ENCODE measurements at places on chromosomes 1 and 21.

GRCh38 chr1:165597883-165598675 is 33.0 kb upstream of the MGST3 start:
- DNase-seq = peak; percentile 96

GRCh38 chr1:1273512-1274298 is at the start of gene UBE2J2:
Gene UBE2J2, minus strand, starts transcription at chr1:1273854. Its CDS starts 5,862 bp downstream, at chr1:1267992.
- peak; percentile 67 for DNase-seq

- DNase-seq = no peak
Observed at GRCh38 chr1:150528196-150528595, 12.6 kb downstream of the FALEC start.

GRCh38 chr1:240235521-240236288 is 144.0 kb downstream of the FMN2 start:
- no peak for DNase-seq

- no peak for DNase-seq
Observed at GRCh38 chr1:9062021-9062471, 7.4 kb downstream of the SLC2A5 start.

DNA sequence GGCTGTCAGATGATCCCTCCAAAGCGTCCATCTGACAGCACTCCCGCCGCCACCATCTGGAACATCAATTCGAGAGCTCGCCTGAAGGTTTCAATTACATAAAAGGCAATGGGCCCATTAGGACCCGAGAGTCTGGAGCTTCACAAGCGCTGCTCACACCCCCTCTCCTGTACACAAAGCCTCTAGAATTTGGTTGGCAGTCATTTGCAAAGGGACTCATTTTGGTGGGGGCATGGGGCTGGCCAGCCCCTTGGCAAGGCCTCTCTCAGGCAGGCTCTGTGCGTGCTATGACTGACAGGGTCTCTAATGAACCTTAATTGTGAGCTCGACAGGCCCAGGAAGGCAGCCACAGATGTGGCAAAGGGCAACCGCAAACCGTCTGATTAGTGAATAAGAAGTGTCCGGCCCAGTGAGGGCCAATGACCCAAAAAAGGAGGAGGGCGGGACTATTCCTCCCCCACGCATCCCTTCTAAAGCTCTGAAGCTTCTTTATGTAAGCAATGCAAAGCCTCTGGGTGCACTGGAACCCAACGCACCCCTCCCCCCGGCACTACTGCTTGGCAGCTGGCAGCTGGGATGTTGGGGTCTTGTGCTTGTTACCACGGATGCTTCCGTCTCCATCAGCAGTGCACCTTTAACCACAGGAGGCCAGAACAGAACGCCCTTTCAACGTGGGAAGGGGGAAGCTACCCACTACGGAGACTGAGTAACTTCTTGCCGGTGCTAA is 79.4 kb downstream of the CAPZB start:
- no peak for DNase-seq

GRCh38 chr21:39020751-39021477 is 162.3 kb downstream of the PSMG1 start:
- DNase-seq = no peak

- DNase-seq = no peak
Observed at GRCh38 chr1:155691992-155692528, 3.2 kb downstream of the DAP3 start.

- no peak for DNase-seq
Observed at GRCh38 chr1:61012341-61012761, 70.0 kb upstream of the NFIA start.

GRCh38 chr1:201279313-201279712 is 4.0 kb upstream of the PKP1 start:
- DNase-seq = no peak

GRCh38 chr21:34984356-34985058 is 64.6 kb downstream of the RUNX1 start:
- DNase-seq = no peak

- no peak for DNase-seq
Observed at GRCh38 chr1:45047032-45047431, 35.0 kb downstream of the UROD start.

DNA sequence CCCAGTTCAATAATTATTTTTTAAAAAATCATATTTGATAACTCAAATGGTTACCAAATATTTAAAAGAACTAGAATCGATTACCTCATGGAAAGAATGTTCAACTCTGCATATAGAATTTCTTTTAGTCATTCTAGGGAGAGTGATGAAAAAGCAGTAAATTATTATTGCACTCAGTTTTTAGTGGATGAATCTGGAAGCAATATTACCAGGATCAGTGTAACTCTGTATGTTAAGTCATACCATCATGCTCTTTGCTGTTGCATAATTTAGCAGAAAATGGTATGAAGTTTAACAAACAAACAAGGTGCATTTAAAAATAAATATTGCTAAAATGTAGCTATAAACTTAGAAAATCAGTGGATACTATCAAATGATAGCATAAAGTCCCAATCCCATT is 46.1 kb upstream of the ARHGAP29 start:
- DNase-seq = no peak

- DNase-seq = peak; percentile 25
Observed at GRCh38 chr1:226061841-226062557, 517 bp upstream of the H3-3A start.

- no peak for DNase-seq
Observed at GRCh38 chr1:149936170-149936991, at the start of gene MTMR11. Gene MTMR11, minus strand, starts transcription at chr1:149936879. Its CDS starts 232 bp downstream, at chr1:149936647.

- no peak for DNase-seq
Observed at GRCh38 chr1:2547210-2548067, 8.7 kb upstream of the TNFRSF14 start.

GRCh38 chr1:113325022-113325421 is 65.3 kb upstream of the MAGI3 start:
- DNase-seq = no peak

DNA sequence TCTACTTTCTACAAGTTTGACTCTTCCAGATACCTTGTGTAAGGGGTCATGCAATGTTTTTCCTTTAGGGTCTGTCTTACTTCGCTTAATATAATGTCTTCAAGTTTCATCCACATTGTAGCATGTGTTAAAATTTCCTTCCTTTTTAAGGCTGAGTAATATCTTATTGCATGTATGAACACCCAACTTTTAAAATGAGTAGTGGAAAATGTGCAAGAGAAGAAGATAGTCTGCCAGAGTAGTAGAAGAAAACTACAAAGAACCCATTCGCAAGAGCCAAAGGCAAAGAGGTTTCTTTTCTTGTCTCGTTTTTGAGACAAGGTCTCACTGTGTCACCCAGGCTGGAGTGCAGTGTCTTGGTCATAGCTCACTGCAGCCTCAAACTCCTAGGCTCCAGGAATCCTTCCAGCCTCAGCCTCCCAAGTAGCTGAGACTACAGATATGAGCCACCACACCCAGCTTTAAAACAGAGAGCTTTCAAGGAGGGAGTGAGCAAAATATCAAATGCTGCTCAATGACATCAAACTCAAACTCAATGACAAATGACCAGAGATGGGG is 9.4 kb downstream of the IL23R start:
- DNase-seq = no peak

- DNase-seq = peak; percentile 66
Observed at GRCh38 chr1:39898648-39899603, 2.8 kb downstream of the MYCL start.

DNA sequence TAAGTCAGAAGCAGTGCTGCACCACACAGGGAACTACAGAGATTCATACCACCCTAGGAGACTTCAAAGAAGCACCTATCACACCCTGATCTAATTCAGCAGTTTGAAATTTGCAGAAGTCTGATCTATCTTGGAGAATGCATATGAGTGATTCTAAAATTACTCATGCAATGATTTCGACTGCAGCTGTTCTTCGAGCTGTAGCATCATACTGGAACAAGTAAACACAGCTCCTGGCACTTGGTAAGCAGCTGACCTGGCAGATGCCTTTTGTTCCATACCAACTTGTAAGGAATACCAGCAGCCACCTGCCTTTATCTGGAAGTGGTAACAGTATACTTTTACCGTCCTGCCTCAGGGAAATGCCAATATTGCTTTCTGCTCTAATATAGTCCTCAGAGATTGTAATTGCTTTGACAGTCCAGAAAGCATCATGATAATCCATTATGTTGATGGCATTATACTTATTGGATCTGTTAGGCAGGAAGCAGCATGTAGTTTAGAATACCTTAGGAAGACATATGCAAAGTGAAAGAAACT is 25.7 kb downstream of the AADACL4 start:
- no peak for DNase-seq

DNA sequence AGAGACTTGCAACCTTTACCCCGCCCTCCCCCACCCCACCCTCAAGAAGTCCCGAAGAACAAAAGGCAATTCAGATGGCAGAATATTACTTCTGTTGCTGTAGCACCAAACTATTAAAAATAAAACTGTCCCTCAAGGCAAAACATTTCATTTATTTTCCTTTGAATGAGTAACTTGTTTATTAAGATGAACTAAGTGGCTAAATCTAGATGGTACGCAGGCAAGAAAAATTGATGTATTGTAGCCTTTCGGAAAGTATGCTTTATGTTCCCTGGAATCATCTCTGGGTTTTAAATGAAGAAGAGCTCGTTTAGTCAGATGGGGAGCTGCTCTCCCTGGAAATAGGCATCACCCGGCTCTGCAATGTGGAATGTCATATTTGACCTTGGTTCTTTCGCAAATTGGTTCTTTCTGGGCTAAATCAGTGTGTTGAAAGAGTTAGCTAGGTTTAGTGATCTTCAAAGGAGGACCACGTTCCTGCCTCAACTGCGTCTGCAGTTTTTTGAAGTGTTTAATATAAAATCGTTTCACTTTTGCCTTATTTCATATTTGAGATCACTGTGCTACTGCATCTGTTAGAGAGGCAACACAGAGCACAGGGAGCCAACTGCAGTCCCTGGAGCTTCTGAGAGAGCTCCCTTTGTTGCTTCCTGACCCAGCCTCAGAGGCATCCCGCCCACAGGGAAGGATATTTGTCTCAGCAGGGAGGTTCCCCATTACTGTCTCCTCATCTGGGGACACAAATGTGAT is 61.8 kb downstream of the KIF26B start:
- no peak for DNase-seq

DNA sequence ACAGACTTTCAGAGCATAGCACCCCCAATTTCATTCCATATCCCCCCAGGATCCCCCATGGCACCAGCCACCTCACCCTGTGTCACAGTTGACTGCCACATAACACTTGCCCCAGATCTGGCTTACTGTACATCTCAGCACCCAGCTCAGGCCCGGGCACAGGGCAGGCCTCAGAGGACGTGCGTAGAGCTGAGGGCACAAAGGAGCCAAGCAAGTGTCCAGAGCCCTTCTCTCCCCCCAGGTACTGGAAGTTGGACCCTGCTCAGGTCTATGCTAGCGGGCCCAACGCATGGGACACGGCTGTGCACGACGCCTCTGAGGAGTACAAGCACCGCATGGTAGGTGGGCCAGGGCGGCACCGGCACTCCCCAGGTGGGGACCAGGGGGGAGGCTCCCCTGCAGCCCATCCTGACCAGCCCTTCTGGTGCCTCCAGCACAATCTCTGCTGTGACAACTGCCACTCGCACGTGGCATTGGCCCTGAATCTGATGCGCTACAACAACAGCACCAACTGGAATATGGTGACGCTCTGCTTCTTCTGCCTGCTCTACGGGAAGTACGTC is 8.0 kb upstream of the SYTL1 start:
- DNase-seq = no peak

DNA sequence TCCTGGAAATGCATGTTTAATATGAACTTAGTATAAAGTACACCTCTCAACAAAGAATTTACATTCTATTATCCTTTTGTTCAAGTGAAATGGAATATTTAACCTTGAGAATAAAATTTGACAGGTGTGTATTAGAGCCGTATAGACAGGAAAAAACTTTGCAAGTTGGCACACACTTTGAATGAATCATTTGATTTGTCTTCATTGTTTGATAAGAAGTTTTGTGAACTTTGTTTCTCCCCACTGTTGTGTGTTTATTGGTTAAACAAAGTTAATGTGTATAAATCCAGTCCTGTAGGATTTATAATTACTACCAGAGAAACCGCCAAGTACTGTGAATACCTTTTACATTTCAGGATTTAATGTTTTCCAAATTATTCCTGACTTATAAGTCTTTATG is 2.0 kb downstream of the SYDE2 start:
- no peak for DNase-seq

DNA sequence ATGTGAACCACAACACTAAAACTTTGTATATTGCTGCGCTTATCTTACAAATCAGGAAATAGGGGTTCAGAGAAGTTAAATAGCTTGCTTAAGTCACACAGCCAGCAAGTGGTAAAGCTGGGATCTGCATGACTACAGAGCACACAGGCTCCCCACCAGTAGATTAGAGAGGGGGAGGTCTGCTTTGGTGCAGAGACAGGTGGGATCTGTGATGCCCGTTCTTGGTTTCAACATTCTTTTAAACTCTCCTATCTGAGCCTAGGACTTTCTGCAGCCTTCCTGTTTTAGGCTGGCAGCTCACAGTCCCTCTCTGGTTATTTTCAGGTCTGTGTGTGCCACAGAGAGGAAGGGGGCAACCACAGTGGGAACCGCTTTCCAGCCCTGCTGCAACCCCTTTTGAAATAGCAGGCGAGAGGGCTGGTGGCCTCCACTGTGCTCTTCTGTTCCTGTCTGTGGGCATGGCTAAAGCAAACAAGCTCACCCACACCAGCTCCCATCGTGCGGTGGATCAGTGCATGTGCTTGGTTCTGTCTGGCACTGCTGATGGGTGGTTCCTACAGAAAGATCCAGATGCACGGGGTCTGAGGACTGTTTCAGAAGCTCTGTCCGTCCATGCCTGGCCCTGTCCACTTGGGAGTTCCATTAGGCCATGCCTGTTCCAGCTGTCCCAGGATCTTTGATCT is 1.7 kb upstream of the IL6R start:
- no peak for DNase-seq

- no peak for DNase-seq
Observed at GRCh38 chr1:93769777-93770176, 88.1 kb upstream of the BCAR3 start.

- no peak for DNase-seq
Observed at GRCh38 chr21:17828223-17828622, 9.1 kb upstream of the C21orf91 start.

GRCh38 chr1:189899686-189900425 is 577.8 kb downstream of the BRINP3 start:
- DNase-seq = no peak

GRCh38 chr1:23718482-23718881 is 24.8 kb upstream of the ELOA start:
- no peak for DNase-seq

- DNase-seq = no peak
Observed at GRCh38 chr21:36718951-36719501, 20.1 kb downstream of the SIM2 start.

DNA sequence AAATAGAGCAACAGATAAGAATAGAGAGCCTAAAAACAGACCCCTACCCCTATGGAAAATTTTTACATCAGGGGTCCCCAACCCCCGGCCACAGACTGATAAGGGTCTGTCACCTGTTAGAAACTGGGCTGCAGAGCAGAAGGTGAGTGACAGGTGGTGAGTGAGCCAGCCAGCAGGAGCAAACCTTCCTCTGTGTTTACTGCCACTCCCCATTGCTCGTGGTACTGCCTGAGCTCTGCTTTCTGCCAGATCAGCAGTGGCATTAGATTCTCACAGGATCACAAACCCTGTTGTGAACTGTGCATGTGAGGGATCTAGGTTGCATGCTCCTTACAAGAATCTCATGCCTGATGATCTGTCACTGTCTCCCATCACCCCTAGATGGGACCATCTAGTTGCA is 174.1 kb downstream of the FOXD2 start:
- DNase-seq = no peak
